ENCODE measurements at places on chromosomes 6 and 20.

- no peak for DNase-seq
These were observed 187.1 kb downstream of the MYLK4 start for GRCh38 chr6:2563635-2564034.

- DNase-seq, result no peak
These were observed 27.6 kb downstream of the CNKSR3 start for GRCh38 chr6:154482858-154483257.

DNA sequence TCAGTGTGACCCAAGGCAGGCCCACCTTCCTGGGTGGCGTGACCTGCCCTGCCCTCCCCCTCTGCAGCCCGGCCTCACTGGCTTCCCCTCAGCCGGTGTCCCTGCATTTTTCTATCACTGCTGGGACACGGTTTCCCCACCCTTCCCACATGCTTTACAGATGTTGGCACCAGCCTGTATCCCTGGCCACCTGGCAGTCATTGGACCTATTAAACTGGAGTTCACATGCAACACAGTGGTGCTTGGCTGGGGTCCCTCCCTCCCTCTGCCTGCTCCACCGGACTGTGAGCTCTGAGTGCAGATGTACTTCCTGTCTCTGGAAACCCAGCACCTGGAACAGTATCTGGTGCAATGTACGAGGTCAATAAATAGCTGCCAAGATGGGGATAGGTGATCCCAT is 25.5 kb upstream of the STX16 start:
- DNase-seq, result no peak

DNA sequence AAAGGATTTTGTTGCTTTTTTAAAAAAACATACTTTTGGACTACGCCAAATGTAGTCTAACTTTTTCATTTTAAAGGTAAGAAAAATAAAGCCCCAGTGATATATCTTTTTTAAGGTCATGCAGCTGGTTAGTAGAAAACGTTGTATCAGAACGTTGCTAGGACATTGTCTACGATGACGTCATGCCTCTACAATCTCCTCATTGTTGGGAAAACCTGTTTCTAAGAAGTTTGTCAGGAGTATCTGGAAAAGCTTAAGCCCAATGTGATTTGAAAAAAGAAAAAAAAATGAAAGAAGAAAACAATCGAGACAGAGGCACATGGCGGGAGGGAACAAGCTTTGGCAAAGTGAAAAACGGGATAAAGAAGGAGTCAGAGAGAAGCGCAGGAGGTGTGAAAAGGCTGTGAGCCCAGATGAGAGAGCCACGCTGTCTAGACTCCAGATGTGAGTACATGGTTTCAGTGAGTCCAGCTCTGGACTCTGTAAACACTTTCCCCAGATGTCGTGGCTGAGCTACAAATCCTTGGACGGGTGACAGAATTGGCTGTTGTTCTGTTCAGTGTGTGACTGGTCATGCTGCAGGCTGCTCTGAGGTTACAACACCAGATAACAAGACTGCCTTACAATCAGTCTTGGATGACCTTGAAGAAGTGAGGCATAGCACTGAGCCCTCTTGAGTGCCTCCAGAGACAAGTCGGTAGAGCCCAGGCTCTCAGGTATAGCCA is 656.7 kb upstream of the ID4 start:
- DNase-seq, result no peak

- no peak for DNase-seq
These were observed 15.2 kb upstream of the ROS1 start for GRCh38 chr6:117440706-117441525.

DNA sequence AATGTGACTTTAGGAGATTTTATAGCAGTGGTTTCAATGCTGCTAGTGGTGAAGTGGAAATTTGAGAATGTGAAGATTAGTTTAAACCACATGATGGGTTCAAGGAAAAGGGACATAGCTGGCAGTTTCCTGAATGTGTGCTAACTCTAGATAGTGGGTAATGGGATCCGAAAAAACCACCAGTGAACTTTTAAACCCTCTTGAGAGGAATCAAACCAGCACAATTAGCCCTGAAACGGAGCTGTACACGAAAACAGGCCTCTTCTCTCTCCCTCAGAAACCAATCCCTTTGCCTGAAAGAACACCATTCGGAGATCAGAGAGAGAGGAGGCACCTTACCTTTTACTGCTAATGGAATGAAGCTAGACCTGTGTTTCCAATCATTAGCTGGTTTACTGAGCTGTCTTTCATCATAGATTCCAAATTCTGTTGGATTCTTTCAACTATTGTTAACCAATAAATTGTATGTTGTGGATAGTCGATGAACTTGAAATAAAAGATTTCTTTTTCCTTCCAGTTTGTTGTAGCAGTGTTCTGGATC is 103.9 kb downstream of the AIG1 start:
- DNase-seq, result no peak

GRCh38 chr20:55774628-55775027 is 230.7 kb downstream of the CBLN4 start:
- no peak for DNase-seq

DNA sequence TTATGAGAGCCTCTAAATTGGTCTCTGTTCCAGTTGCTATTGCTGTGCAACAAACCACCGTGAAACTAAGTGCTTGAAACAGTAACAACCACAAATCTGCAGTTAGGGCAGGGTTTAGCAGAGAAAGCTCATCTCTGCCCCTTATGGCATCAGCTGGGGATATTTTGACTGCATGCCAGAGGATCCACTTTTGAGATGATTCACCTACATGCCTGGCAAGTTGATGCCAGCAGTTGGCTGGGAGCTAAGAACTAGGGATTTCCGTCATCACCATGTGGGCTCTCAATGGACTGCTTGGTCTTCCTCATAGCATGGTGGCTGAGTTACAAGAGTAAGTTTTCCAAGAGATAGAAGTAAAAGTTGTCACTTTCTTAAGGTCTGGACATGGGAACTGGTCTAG is 35.1 kb downstream of the PLCB4 start:
- DNase-seq, result no peak

- DNase-seq, result peak; percentile 46
These were observed 65.9 kb downstream of the PTPN1 start for GRCh38 chr20:50575865-50576720.

- DNase-seq, result no peak
These were observed 46.6 kb upstream of the SLC9A8 start for GRCh38 chr20:49765846-49766541.

GRCh38 chr6:84618046-84618752 is 146.2 kb downstream of the TBX18 start:
- no peak for DNase-seq

DNA sequence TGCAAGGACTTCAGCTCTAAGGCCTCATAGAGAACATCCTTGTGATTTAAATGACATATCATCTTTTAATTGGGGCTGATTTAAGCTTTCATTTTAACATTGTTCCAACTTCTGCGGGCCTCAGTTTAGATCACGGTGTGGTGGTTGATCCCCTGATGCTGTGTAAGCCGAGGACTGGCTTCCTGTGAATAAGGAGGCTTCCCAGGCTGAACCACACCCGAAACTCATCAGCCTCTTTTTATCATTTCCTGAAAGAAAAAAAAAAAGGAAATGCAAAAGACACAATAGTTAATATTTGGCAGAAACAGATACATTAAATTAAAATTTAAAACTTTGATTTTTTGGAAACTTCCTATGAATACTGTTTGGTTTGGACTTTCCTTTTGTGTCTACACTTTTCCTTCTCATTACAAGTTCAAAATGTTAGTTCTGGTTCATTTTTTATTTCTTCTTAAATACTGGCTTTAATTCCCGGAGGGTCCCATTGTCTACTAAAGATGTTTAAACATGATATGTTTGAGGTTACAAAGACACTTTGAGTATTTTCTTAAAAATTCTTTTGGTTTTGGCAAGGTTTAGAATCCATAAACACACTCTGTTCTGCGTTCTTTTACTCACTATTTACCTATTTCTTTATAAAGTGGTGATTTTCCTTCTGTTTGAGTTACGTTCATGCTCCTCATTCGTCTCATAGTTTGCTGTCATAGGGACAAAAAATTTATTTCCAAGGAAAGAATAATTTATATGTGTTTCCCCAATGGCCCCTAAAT is 230.0 kb upstream of the SULF2 start:
- DNase-seq, result no peak

DNA sequence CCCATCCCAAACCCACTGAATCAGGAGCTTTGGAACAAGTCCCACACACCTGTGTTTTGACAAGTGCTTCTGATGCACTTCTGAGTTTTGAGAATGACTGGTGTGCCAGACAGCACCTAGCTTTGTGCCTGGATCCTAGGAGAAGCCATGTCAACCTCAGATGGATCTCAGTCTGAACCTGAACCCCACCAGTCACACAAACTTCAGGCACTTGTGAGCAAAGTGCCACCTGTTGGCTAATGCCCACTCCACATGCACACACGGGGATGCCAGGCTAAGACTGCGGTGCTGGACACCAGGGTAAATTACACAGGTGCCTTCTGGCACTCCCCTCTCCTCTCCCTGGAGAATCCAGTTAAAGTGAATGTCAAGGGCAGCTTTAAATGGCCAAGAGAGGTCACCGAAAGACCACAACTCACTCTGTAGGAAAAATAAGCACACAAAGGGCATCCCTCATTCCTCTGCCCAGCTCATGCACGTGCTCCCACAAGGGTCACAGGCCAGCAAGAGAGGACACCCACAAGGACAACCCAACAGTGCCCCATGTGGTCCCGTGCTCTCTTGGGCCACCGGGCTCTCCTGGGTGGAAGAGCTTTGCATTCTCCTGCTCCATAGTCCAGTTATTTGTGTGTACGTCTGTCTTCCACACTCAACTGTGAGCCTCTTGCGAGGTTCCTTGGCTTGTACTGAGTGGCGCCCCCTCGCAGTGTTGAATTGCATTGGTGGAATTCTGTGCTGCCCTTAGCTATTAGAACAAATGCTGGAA is 45.6 kb downstream of the TAF8 start:
- DNase-seq, result no peak

DNA sequence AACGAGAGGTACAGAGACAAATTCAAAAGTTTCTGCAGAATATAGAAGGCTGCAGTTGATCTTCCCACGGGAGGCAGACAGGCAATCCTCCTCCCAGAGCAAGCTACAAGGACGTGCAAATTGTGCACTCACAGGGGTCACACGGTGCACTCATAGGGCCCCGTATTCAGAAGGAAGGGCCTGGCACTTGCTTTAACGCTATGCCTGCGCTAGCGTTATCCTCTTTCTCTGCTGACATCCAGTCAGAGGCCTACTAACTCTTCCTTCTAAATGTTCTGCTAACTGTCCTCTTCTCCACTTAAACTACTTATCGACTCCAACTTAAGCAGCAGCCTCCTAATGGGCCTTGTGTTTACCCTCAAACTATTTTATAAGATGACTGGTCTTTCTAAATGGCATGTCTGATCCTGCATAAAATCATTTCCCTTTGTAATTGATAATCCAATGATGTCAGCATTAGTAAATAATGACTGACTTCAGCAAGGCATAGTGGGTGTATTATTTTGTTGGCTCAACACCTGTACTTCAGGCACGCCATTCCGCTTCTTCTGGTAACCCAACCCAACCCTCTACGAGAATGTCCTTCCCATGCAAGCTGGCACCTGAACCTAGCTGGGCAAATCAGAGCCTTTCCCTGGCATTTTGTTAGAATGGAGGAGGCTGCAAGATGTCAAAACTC is 2.2 kb downstream of the IFNGR1 start:
- no peak for DNase-seq

- no peak for DNase-seq
These were observed 442.3 kb downstream of the CDC5L start for GRCh38 chr6:44829836-44830235.

GRCh38 chr20:63135411-63135810 is 80.5 kb downstream of the YTHDF1 start:
- no peak for DNase-seq

GRCh38 chr20:4961746-4962145 is 39.6 kb downstream of the SLC23A2 start:
- DNase-seq, result no peak
